Stimulated activated CD4-positive, alpha-beta T cell treated with anti-CD3 and anti-CD28 coated beads, Interleukin-15, amount 100 ng/mL, for 48 hours (primary cell): ENCODE measurements at places on chromosomes 7 and 10.

DNA sequence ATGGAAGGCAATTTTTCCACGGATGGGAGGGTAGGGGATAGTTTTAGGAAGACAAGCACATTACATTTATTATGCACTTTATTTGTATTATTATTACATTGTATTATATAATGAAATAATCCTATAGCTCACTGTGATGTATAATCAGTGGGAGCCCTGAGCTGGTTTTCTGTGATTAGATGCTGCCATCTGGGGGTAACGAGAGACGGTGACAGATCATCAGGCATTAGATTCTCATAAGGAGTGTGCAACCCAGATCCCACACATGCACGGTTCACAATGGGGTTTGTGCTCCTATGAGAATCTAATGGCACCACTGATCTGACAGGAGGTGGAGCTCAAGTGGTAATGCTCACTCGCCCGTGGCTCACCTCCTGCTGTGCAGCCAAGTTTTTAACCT lies 103.9 kb upstream of the STK17A start:
- no peak for DNase-seq

GRCh38 chr7:29647020-29647654 lies 83.5 kb downstream of the PRR15 start:
- DNase-seq: no peak

DNA sequence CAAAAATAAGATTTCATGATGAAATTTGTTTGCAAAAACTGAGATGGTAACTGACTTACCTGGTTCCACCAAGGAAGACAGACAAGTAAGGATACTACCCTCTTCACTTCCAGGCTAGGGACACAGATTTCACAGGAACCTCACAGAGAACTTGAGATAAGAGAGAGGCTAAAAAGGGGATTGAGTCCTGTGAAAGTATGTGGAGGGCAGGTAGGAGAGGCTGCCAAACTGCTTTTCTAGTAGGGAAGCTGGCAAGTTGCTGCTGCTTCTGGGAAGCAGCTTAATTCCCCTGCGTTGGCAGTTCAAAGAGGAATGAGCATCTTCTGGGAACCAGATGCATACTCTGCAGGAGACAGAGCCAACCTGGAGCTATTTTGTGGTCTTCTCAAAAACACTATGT lies 841.6 kb downstream of the CCSER2 start:
- no peak for DNase-seq

GRCh38 chr10:56881218-56881617 lies 520.2 kb upstream of the ZWINT start:
- no peak for DNase-seq

DNA sequence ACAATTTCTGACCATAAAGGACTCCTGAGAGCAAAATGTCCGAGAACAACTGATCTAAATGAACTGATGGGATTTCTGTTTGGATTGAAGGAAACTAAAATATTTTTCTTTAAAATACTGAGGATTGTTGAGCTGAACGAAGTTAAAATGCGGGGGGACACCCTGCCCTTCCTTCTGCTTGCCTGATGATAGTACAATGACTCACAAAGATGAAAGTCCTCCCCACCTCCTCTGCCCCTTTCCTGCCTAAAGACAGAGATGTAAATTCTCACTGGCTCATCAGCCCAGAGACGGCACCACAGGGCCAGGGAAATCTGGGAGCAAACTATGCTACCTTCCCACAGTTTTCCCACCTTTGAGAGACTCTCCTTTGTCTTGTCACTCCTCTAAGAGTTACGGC lies 180.6 kb downstream of the PHTF2 start:
- no peak for DNase-seq

- DNase-seq: no peak
Observed at GRCh38 chr7:47579458-47579857, 2.5 kb downstream of the TNS3 start.

DNA sequence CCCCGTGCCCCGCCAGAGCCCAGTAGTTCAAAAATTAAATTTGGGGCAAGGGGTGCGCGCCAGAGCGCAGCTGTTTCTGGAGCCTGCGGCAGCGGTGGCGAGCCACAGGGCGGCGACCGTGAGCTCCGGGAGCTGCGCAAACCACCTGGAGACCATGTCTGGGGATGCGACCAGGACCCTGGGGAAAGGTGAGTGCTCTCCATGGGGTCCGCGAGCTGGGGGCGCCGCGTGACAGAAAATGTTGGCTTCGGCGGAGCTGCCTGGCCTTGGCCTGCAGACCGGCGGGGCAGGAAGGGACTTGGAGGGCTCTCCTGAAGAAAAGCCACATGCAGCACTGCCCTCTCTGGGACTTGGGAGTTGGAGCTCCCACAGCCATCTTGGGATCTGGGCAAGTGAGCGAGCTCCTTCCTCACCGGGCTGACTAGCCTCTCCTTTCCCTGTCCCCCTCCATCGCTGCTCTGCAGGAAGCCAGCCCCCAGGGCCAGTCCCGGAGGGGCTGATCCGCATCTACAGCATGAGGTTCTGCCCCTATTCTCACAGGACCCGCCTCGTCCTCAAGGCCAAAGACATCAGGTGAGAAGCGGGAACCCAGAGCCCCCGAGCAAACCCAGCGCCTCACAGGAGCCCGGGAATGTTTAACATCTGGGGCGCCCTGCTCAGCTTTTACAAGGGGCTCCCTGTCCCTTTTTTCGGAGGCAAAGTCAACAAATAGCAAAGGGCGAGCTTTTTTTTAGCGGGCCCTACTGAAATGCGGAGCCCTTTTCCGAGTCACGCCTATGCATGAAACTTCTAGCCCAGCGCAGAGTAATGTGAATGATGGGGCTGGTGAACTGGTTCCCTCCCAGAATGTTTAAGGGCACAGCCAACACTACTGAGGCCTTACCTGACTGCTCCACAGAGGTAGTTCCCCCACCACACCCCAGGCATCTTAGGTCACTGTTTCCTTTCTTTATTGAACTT lies 6.1 kb downstream of the GSTO2 start:
- DNase-seq: peak; percentile 45

- no peak for DNase-seq
Observed at GRCh38 chr10:113263056-113263455, 289.8 kb upstream of the HABP2 start.

GRCh38 chr7:79132844-79133451 lies 320.5 kb downstream of the MAGI2 start:
- DNase-seq: no peak

DNA sequence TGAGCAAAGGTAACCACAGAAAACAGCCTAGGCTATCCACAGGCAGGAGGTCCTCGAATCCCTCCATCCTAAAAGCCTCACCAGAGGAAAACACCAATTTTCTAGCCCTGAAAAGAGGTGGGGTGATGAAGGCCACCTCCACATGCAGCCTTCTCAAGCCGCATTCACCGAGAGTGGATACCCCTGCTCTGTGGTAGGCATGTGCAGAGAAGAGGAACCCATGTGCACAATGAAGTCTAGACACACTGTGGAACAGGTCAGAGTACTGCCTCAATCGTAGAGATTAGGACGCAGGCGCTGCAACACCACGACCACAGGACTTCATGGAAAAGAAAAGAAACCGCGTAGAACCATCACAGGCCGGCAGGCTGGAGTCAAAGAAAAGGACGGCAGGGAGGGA lies 38.8 kb downstream of the GRB10 start:
- no peak for DNase-seq

DNA sequence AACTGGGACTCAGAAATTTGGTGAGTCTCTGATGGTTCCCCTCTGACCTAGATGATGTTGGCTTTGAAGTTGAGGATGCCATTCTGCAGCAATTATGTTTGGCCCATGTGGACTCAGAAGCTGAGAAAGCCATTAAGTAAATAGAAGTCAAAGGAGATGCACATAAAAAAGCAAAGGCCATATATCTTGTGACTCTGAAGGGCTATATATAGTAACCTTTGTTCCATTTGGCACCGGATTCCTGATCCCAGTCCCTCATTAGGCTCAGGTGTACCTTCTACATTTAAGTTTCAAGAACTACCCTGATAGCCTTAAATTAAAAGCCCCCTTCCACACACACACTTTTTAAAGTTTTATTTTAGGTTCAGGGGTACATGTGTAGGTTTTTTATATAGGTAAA lies 50.0 kb upstream of the PDK4 start:
- no peak for DNase-seq

GRCh38 chr10:80540981-80541750 lies 3.5 kb downstream of the SH2D4B start:
- no peak for DNase-seq

GRCh38 chr10:116490028-116490662 lies 55.6 kb upstream of the PNLIP start:
- DNase-seq: no peak

DNA sequence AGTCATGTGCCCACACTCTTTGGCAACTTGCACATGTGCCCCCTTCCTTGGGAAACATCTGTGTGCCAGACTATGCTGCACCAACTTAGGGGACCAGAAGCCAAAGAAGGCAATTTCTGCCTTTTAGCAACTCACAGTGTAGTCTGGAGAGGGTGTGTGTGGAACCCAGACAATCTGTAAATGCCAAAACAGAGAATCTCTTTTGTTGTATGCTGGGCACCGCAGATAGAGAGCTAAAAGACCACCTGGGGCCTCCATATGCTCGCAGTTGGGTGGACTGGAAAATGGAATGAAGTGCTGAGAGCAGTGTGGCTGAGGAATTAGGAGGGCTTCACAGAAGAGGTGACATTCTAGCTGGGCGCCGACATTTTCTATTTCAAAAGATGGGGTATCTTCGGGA lies 26.4 kb downstream of the UBTD1 start:
- no peak for DNase-seq

DNA sequence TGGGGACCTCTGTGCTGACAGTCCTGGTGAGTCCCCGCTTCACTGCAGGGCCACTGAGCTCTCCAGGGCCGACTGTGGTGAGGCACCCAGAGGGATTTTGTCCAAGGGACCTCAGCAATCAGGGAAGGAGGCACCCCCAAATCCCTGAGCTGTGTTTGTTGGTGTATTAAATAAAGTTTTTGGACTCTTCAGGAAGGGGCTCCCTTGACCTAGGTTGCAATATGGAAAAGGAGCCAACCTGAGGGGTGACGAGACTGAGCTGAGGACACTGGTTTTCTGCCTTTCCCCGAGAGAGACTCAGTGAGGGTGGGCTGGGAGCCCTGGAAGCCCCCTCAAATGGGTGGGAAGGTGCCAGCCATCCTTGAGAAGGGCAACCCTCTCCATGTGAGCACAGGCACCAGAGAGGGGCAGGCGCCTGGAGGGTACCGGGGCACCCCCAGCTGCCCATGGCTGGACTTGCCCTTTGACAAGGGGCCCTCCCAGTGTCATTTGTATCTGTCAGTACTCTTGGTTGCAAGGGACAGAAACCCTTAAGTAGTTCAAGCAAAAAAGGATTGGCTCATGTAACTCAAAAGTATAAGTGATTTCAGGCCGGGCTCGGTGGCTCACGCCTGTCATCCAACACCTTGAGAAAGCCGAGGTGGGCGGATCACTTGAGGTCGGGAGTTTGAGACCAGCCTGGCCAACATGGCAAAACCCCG lies 72.8 kb downstream of the C10orf105 start:
- DNase-seq: no peak
